ENCODE measurements at places on chromosomes 5 and 9. TPM values are rescaled to one million over a fixed set of nuclear protein-coding genes. Genes with fewer than 3 reads are reported as not detected.
A peak's percentile ranks its signal among the peaks of the same experiment; 100 is the strongest.

GRCh38 chr5:93998951-93999455 lies 257.6 kb upstream of the POU5F2 start:
- DNase-seq = no peak
- no peaks in the 10 kb centered on the region for H3K4me1 ChIP-seq
- no peak overlapping the region for H3K4me3 ChIP-seq
- H3K36me3 ChIP-seq = no peaks in the 10 kb centered on the region

DNA sequence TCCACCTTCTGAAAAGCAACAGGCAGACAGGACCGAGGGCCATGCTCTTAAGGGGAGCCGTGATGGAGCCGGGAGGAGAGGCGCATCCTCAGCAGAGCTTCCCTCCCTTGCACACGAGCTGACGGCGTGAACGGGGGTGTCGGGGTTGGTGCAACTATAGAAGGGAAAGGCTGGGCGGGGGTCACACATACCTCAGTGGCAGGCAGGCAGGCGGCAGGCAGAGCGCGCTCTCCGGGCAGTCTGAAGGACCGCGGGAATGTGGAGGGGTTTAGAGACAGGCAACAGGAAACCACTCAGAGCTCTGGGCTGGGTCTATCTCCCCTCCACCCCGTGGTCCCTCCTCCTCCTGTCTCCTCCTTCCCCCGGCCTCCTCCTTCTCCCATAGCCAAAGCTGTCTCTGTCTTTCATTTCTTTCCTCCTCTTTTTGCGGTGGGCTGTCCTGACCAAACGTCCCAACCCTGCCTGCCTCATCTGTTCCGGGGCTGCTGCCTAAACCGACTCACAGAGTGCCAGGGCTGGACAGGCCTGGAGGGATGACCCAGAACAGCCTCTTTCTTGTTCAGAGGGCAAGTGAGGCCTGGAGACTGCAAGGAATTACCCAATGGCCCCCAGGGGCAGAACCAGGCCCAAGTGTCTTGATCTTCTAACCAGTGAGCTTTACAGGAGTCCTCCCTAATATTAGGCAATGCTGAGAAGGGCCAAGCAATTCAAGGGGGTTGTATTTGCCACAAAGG lies at the start of gene SPARC:
TSS of gene SPARC (minus strand) at position 242 of the 734 bp plus-strand sequence. CDS start 10,727 bp downstream, outside the sequence.
- peaks cover 5% of the 10 kb centered on the region for H3K27me3 ChIP-seq
- H3K27ac ChIP-seq = no peak within 1 kb of the TSS
- DNase-seq = no peak
- H3K36me3 ChIP-seq = no peaks in the 10 kb centered on the region
- no peak within 1 kb of the TSS for H3K4me3 ChIP-seq
- no peaks in the 10 kb centered on the region for H3K4me1 ChIP-seq

IL4 gene
- not detected for total RNA-seq

GRCh38 chr9:34809504-34810186 lies 99.7 kb upstream of the CCL21 start:
- no peak overlapping the region for H3K4me3 ChIP-seq
- no peaks in the 10 kb centered on the region for H3K4me1 ChIP-seq
- no peaks in the 10 kb centered on the region for H3K36me3 ChIP-seq
- peaks cover 4% of the 10 kb centered on the region for H3K27me3 ChIP-seq

GRCh38 chr5:108953940-108954339 lies 206.2 kb downstream of the FER start:
- H3K36me3 ChIP-seq = no peaks in the 10 kb centered on the region
- no peaks in the 10 kb centered on the region for H3K4me1 ChIP-seq
- H3K4me3 ChIP-seq = no peak overlapping the region
- DNase-seq = no peak

TAF11L13 gene
- not detected for total RNA-seq

- no peaks in the 10 kb centered on the region for H3K36me3 ChIP-seq
- H3K4me1 ChIP-seq = peaks cover 7% of the 10 kb centered on the region
- no peak overlapping the region for H3K4me3 ChIP-seq
- no peaks in the 10 kb centered on the region for H3K27me3 ChIP-seq
- H3K27ac ChIP-seq = no peak overlapping the region
Measured at GRCh38 chr9:129334105-129334935, 156.3 kb upstream of the IER5L start.

GRCh38 chr5:91007251-91007650 lies 375.9 kb downstream of the ARRDC3 start:
- H3K27me3 ChIP-seq = no peaks in the 10 kb centered on the region
- no peaks in the 10 kb centered on the region for H3K4me1 ChIP-seq
- H3K4me3 ChIP-seq = no peak overlapping the region
- H3K27ac ChIP-seq = no peak overlapping the region

DNA sequence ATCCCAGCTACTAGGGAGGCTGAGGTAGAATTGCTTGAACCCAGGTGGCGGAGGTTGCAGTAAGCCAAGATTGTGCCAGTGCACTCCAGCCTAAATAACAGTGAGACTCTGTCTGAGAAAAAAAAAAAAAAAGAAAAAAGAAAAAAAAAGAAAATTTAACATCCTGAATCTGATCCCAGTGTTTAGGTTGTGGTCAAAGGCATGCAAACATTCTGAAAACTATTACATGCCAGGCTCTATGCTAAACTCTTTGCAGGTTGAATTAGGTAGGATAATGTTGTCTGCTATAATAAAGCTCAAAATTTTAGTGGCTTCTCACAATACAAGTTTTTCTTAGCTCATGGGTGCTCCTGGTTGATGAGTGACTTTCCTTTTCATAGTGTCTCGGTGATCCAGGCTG lies 367.4 kb downstream of the PSAT1 start:
- H3K36me3 ChIP-seq = no peaks in the 10 kb centered on the region
- H3K27me3 ChIP-seq = no peaks in the 10 kb centered on the region
- no peaks in the 10 kb centered on the region for H3K4me1 ChIP-seq
- H3K4me3 ChIP-seq = no peak overlapping the region
- DNase-seq = no peak

GRCh38 chr5:3322642-3323041 lies 273.0 kb upstream of the IRX1 start:
- no peaks in the 10 kb centered on the region for H3K4me1 ChIP-seq
- peak overlapping the region; percentile 5 for H3K4me3 ChIP-seq
- H3K27ac ChIP-seq = no peak overlapping the region
- H3K27me3 ChIP-seq = no peaks in the 10 kb centered on the region
- H3K36me3 ChIP-seq = no peaks in the 10 kb centered on the region
- DNase-seq = no peak

DNA sequence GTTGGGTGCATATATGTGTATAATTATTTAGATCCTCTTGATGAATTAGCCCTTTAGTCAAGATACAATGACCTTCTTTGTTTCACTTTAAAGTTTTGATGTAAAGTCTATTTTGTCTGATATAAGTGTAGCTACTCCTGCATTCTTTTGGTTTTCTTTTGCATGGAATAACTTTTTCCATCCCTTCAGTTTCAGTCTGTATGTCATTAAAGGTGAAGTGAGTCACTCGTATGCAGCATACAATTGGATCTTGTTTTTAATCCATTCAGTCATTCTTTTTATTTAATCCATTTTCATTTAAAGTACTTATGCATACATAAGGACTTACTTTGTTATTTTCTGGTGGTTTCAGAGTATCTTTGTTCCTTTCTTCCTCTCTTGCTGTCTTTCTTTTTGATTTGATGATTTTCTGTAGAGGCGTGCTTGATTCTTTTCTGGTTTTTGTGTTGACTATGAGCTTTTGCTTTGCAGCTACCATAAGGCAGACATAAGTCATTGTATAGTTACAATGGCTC lies 36.3 kb upstream of the FAM120A start:
- no peaks in the 10 kb centered on the region for H3K4me1 ChIP-seq
- no peaks in the 10 kb centered on the region for H3K27me3 ChIP-seq

PPP1R26 gene
- 1.9 TPM for total RNA-seq

GRCh38 chr5:101977729-101978345 lies 318.2 kb downstream of the SLCO4C1 start:
- no peaks in the 10 kb centered on the region for H3K27me3 ChIP-seq
- no peak overlapping the region for H3K27ac ChIP-seq
- no peaks in the 10 kb centered on the region for H3K36me3 ChIP-seq

LCN1 gene
- not detected for total RNA-seq

DNA sequence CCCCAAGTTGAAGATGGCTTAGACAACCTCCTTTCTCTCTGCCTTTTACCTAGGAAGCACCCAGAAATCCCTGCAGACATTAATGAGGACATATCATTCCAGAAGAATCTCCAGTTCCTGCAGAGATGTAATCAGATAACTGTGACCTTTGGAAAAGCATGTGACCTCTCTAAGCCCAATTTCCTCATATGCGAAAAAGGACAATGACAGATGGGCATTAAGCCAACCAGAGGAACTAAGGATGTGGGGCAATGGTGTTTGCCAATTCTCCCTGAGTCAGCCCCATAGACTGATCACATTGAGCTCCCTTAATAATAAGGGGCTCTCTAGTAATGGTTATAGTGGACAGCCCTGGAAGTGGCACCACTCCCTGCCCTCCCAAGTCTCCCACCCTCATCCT lies 10.1 kb upstream of the FOXI1 start:
- no peak for DNase-seq
- no peaks in the 10 kb centered on the region for H3K36me3 ChIP-seq
- no peaks in the 10 kb centered on the region for H3K27me3 ChIP-seq
- H3K4me1 ChIP-seq = no peaks in the 10 kb centered on the region

GRCh38 chr5:119750887-119751733 lies 121.8 kb downstream of the FAM170A start:
- no peaks in the 10 kb centered on the region for H3K36me3 ChIP-seq
- no peak for DNase-seq
- H3K4me1 ChIP-seq = no peaks in the 10 kb centered on the region
- no peak overlapping the region for H3K4me3 ChIP-seq
- H3K27me3 ChIP-seq = no peaks in the 10 kb centered on the region

CTSV gene
- not detected for total RNA-seq

PCDHGA11 gene
- 0.20 TPM for total RNA-seq

DNA sequence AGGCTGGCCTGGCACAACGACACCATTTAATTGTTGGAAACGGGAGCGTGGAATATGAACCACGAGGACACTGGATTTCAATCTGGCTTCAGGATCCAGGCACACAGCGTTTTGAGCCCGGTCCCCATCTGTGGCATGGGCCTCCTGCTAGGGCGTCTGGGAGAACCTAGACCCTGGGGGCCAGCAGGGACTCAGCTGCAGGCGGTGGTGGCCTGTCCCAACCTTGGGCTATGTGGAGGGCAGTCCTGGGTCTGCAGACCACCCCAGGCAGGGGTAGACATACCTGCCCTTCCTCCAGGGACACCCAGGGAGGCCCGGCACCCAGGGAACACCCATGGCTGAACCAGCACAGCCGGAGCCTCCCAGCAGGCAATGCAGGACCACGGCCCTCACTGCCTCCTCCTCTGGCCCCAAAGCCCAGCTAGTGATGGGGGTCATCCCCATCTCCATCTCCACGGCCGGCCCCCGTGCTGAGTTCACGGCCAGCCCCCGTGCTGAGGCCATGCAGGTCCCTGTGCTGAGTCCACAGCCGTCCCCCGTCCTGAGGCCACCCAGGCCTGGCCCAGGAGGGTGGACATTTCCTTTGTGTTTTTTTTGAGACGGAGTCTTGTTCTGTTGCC lies 18.5 kb upstream of the UBAC1 start:
- H3K36me3 ChIP-seq = no peaks in the 10 kb centered on the region
- H3K4me3 ChIP-seq = peak overlapping the region; percentile 6
- H3K27ac ChIP-seq = no peak overlapping the region
- DNase-seq = no peak
- H3K4me1 ChIP-seq = peaks cover 19% of the 10 kb centered on the region

GRCh38 chr5:171275841-171276544 lies 33.1 kb upstream of the TLX3 start:
- H3K27me3 ChIP-seq = no peaks in the 10 kb centered on the region
- H3K36me3 ChIP-seq = no peaks in the 10 kb centered on the region
- H3K4me1 ChIP-seq = no peaks in the 10 kb centered on the region
- H3K4me3 ChIP-seq = no peak overlapping the region
- no peak overlapping the region for H3K27ac ChIP-seq

- peaks cover 6% of the 10 kb centered on the region for H3K4me1 ChIP-seq
- no peaks in the 10 kb centered on the region for H3K27me3 ChIP-seq
- no peak overlapping the region for H3K27ac ChIP-seq
- H3K4me3 ChIP-seq = no peak overlapping the region
Measured at GRCh38 chr9:97954550-97954989, 16.6 kb upstream of the HEMGN start.

DNA sequence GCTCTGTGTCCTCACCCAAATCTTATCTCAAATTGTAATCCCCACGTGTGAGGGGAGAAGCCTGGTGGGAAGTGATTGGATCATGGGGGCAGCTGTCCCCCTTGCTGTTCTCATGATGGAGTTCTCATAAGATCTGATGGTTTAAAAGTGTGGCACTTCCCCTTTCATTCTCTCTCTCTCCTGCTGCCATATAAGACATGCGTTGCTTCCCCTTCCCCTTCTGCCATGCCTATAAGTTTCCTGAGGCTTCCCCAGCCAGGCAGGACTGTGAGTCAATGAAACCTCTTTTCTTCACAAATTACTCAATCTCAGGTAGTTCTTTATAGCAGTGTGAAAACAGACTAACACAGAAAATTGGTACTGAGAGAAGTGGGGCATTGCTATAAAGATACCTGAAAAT lies 107.7 kb downstream of the DMAC1 start:
- no peak overlapping the region for H3K4me3 ChIP-seq
- no peaks in the 10 kb centered on the region for H3K27me3 ChIP-seq
- no peak for DNase-seq
- no peaks in the 10 kb centered on the region for H3K36me3 ChIP-seq

DNA sequence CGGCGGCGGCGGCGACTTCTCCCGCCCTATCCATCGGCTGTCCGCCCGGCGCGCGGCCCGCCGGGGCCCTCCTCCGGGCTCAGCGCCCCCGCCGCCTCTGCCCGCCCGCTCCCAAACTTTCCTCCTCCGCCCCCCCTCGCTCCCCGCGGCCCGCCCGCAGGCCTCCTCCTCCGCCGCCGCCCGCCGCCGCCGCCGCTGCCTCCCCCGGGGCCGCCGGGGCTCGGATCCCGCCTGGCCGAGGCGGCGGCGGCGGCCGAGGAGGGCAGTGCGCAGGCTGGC lies 460 bp upstream of the PBX3 start:
- peak overlapping the region; percentile 42 for H3K27ac ChIP-seq
- peak overlapping the region; percentile 66 for H3K4me3 ChIP-seq
- peaks cover 28% of the 10 kb centered on the region for H3K4me1 ChIP-seq
- no peaks in the 10 kb centered on the region for H3K27me3 ChIP-seq

GRCh38 chr5:140351609-140352334 lies 5.4 kb upstream of the HBEGF start:
- H3K4me1 ChIP-seq = peaks cover 11% of the 10 kb centered on the region
- no peaks in the 10 kb centered on the region for H3K27me3 ChIP-seq
- no peak overlapping the region for H3K27ac ChIP-seq
- H3K36me3 ChIP-seq = no peaks in the 10 kb centered on the region
- DNase-seq = peak; percentile 81

All from CD4-positive, alpha-beta memory T cell (primary cell).